ENCODE measurements at places on chromosomes 4 and X.

DNA sequence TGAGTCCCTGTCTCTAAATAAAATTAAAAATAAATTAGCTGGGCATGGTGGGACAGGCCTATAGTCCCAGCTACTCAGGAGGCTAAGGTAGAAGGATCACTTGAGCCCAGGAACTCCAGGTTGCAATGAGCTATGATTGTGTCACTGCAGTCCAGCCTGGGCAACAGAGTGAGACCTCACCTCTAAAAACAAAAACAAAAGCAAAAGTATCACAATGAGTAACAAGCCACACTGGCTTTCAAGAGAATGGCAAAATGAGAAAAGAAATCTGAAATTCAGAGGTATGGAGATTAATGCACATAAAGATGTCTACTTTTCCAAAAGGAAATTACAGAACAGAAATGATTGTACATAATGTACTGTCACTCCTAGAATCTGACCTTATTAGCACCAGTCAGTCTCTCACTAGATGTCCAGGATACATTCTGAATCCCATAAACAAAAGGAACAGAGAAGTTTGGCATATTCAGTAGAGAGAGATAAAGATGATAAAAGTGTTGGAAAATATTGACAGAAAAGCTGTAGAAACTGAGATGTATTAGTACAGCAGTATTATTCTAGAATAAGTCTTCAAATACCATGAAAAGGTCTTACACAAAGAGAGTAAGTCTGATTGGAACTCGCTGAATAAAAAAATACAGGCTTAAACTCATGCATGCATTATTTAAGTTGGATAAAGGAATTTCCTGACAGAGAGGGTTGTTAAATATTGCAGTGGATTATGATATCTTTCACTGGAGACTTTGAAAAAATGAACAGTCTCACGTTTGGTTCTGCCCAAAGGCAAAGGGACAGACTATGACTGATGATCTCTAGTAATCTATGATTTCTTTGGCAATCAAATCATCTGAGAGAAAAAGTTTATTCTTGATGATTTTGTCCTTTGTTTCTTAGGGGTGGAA is 102.5 kb downstream of the SH3RF1 start:
- no peak for DNase-seq

DNA sequence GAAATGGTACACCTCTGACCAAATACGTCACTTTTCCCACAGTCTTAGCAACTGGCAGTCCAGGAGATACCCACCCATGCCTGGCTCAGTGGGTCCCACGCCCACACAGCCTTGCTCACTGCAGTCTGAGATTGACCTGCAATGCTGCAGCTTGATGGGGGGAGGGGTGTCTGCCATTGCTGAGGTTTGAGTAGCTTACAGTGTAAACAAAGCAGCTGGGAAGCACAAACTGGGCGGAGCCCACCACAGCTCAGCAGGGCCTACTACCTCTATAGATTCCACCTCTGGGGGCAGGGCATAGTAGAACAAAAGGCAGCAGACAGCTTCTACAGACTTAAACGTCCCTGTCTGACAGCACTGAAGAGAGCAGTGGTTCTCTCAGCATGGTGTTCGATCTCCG is 52.7 kb downstream of the AMER1 start:
- DNase-seq: no peak

DNA sequence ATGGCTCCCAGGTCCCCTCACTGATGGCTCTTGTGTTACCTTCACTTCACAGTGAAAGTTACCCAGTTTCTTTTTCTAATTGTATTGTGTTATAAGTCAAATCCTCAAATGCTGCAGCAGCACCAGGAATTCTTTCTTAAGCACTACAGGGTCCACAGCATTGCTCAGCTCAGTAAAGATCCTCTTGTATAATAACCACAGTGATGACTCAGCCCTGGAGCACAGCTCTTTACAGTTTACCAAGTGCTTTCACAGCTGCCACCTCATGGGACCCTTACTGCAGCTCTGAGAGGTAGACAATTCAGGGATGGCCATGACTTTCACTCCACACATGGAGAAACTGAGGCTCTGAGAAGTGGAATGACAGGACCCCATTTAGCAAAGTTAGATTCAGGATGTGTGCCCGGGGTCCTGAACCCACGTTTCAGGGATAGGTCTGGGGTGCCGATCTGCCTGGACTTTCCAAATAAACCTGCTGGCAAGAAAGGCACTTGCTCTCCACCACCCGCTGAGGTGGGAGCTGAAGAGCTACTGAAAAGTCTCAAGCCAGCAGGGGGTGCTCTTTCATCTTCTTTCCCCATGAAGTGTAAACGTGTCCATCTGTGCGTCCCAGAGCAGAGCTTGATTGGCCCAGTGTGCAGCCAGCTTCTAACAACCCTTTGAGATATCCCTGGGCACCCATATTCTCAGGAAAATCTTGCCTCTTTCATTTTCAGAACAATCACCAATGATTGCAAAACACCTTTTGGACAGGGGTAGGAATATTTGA is 35.7 kb upstream of the GABRQ start:
- peak; percentile 10 for DNase-seq

- no peak for DNase-seq
These were observed 22.6 kb upstream of the PHF8 start for GRCh38 chrX:54066841-54067240.

DNA sequence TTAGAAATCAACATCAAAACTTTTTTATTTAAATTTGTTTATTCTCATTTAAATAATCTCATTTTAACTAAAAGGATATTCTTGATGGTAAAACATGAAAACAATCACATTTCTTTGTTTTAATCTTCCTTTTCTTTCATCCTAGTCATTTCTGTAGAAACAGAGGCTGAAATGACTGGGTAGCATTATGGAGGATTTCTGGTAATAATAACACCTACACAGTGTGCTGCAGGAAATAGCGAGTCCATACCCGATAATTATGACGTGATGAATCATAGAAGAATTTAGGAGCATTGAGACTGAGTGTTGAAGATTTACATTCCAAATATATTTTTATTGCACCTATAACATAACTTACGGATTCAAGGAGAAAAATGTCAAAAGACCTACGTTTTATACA is 31.4 kb upstream of the BBS12 start:
- DNase-seq: no peak

- DNase-seq: no peak
These were observed 288.3 kb downstream of the ARHGAP24 start for GRCh38 chr4:85763202-85763601.

DNA sequence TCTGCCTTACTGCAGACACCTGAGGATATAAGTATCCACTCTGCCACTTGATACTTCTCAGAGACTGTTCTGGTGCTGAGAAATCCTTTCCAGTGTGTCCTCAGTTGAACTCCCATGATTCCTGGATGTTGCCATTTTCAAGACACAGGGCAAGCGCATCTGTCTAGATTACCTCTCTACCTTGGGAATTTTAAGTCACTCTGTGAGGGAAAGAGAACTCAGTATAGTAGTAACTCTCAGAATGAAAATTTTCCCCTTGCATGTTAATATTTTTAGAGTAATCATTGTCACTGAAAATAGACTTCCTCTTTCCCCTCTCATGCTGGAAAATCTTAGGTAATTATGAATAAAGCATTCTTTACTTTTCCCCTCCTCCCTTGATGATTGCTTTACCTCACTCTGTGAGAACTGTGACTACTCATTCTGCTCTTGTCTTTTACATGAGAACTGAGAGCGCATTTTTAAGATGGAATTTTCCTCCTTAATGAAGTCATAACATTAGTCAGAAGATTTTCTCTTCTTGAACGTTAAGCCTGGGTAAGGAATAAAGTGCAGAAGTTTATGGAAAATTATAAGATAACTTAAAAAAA is 45.0 kb downstream of the TET2 start:
- DNase-seq: no peak

DNA sequence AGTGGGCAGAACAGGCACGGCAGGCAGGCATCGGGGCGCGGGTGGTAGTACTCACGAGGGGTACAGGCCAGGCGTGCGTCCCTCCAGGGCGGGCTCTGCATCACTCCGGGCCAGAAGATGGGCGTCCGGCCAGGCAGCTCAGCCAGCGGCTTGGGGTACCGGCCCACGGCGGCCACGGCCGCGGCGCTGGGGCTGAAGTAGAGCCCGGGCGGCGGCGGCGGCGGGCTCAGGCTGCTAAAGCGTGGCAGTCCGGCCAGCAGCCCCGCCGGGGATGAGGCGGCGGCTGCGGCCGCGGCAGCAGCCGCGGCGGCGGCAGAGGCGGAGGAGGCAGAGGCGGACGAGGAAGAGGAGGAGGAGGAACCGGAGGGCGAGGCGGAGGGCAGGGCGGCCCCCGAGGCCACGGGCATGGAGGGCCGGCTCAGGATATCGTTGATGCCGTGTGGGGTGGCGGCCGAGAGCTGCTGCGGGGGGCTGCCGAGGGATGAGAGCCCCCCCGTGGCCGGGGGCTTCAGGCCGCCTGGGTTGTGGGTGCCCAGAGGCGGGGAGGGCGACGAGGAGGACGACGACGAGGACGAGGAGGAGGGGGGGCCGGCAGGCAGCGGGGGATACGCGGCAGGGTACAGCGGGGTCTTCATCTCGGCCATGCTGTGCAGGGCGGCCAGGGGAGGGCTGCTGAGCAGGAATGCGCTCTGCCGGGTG is 1.4 kb downstream of the NKX6-1 start:
- DNase-seq: no peak

- DNase-seq: no peak
These were observed 93.2 kb downstream of the WFS1 start for GRCh38 chr4:6362896-6363295.

DNA sequence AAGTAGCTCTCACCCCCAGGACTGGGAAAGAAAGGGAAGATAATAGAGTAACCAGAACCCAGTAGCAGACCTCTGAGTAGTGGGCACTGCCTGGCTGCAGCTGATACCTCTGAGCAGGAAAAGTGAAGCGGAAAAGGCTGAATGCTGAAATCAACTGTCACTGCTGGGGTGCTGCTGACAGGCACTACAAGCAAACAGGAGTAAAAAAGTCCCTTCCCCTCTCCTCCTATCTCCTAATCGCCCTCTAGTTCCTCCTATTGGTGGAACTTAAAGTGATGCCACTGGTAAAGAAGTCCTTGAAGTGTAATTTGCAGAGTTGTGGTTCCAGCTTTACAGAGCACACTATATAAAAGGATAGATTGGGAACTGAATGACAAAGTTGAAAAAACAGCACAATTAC is 32.8 kb upstream of the GLRB start:
- DNase-seq: no peak

- no peak for DNase-seq
These were observed 30.2 kb upstream of the ELF2 start for GRCh38 chr4:139207247-139207646.

- no peak for DNase-seq
These were observed 97.0 kb upstream of the STIM2 start for GRCh38 chr4:26763648-26764047.

- DNase-seq: no peak
These were observed 63.5 kb upstream of the PGM2 start for GRCh38 chr4:37762991-37763368.

GRCh38 chr4:154683956-154684681 is 59.7 kb upstream of the LRAT start:
- no peak for DNase-seq

GRCh38 chrX:49761481-49761880 is 65.7 kb upstream of the PAGE1 start:
- DNase-seq: no peak

DNA sequence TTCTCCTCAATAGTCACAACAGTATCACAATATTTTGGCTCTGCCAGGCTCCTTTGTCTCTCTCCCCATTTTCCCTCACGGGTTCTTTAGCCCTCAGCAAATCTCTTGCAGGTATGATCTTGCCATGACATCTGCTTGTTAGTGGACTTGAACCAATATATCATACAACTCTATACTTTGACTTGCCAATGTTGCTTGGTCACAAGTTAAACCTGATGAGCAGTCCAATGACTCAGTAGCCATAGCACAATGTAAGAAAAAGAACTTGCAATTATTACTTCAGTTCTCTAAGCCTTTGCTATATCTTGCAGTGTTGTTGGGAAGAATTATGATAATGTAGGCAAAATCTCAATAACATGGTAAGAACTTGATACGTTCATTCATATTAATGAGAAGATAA is 174.6 kb upstream of the NRK start:
- no peak for DNase-seq

- DNase-seq: no peak
These were observed 28.3 kb downstream of the HTRA3 start for GRCh38 chr4:8297691-8298485.

- DNase-seq: no peak
These were observed 27.4 kb downstream of the GK start for GRCh38 chrX:30680618-30681017.

GRCh38 chr4:54228056-54228527 is 1.0 kb upstream of the PDGFRA start:
- no peak for DNase-seq

DNA sequence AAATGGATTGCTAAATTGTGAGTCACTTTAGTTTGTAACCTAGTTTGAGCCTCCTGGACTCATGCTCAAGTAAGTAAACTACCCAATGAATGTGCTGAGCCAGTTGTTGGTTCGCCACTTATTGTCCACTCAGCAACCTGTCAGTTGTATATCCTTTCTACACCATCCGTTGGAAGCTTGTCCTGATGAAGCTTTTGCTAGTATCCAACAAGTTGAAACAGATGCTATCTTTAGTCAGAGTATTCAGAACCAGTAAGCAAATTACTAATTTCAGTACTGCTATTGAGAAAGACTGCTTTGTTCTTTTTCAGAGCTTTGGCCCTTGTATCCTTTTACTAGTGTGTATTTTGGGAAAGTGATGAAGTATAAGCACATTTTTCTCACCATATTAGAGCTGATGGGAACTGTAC is 4.3 kb upstream of the NAA15 start:
- DNase-seq: no peak

- DNase-seq: no peak
These were observed 113.5 kb downstream of the PRKX start for GRCh38 chrX:3599802-3600430.

GRCh38 chr4:110514889-110515479 is 39.0 kb downstream of the ENPEP start:
- peak; percentile 34 for DNase-seq

- no peak for DNase-seq
These were observed 20.1 kb upstream of the MAP7D3 start for GRCh38 chrX:136271300-136271699.

- no peak for DNase-seq
These were observed 122.7 kb downstream of the TMEM164 start for GRCh38 chrX:110125446-110126162.

- DNase-seq: no peak
These were observed 53.1 kb upstream of the HGFAC start for GRCh38 chr4:3388471-3389232.

- no peak for DNase-seq
These were observed 195.0 kb upstream of the LDB2 start for GRCh38 chr4:17093481-17093880.

DNA sequence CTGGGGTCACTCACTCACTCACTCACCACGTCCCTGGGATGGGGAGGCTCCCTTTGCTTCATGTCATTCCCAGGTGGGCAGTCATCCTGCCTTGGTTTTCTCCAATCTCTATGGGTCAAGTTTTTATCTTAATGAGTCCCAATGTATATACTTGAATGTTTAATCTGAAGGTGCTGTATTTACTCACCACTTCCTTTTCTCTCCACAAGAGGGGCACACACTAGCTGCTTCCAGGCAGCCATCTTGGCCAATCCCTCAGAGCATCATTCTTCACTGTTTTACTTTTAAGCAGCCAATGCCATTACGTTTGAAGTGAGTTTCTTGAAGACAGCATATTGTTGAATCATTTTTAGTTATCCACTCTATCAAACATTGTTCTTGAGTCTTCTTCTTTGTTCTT is 153.4 kb upstream of the ARSJ start:
- no peak for DNase-seq

- DNase-seq: peak; percentile 0
These were observed 62.2 kb downstream of the PRKX start for GRCh38 chrX:3651277-3651676.
